NCI-H1694 treated with DMSO at 0.1 percent for 48 hours (cell line): ENCODE measurements at places on chromosomes 6 and 20.

- DNase-seq: no peak
These were observed 398.6 kb downstream of the KHDRBS2 start for GRCh38 chr6:61887423-61887822.

DNA sequence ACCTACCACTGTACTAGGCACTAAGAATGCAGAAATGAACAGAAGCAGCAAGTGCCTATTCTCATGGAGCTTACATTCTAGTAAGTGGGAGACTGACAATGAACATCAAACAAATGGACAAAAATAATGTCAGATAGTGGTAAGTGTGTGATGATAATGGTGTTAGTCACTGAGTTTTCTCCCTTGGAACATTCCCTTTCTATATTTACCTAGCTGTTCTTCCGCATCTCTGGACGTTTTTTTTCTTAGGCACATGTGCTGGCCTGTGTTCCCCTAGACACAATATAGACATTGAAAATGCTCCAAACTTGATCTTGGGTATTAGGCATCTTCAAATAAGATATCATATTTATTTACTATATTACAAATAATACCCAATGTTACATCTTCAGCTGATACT lies 218.1 kb upstream of the GJE1 start:
- no peak for DNase-seq

DNA sequence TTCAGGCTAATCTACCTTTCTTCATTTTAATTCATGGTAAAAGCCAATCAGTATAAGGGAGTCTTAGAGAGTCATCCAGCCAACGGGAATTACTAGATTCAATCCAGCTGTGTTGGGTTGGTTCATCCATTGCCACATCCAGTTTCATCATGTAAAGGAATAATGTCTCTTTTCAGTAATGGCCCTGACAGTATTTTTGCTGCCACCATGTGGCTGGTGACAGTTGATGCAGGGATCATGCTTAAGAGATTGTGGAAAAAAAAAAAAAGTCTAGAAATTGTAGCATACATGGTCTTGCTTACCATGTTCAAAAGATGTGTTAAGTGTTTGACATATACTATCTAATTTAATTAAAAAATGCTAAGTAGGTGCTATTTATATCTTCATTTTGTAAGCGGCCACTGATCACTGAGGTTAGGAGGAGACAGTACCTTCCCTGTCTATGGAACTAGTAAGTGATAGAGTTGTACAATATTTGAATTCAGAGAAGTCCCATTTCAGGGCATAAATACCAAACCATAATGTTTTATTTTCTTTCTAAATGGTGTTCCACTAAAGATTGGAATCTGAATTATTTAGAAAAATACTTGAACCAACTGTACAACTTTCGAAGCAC lies 135.9 kb downstream of the KHDRBS2 start:
- peak; percentile 10 for DNase-seq

- no peak for DNase-seq
These were observed 41.5 kb downstream of the CD164 start for GRCh38 chr6:109340811-109341210.

DNA sequence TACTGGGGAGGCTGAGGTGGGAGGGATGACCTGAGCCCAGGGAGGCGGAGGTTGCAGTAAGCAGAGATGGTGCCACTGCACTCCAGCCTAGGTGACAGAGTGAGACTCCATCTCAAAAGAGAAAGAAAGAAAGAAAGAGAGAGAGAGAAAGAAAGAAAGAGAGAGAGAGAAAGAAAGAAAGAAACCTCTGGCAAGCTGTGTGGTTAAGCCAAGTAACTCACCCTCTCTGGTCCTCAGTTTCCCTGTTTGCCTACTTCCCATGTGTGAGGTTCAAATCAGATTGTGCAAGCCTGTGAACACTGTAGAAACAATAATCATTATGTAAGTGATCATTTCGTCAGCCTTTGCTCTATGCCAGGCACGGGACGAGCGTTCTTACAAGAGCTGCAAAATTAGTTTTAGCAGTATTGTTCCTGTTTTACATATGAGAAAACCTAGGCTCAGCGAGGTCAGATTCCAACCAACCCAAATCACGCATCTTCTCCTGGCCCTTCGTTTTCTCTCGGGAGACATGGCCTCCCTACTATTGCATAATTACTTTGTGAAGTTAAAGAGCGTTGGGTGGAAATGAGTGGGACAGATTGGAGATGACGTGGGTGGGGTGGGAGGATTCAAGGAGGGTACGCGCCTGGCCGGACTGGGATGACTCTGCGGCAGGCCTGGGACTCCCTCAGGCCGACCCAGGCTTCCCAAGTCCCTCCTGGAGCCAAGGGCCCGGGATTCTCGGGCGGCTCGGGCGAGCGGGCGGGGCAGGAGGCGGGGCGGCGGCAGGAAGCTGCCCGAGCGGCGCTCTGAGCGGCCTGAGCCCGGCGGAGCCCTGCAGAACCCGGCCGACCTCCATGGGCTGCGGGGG lies at the start of gene SNX21:
SNX21 (plus strand) TSS at position 770 of the 853 bp plus-strand sequence. CDS start 121 bp downstream, outside the sequence.
- DNase-seq: no peak

GRCh38 chr6:122042380-122042779 lies 357.1 kb upstream of the HSF2 start:
- no peak for DNase-seq

- no peak for DNase-seq
These were observed 306.3 kb downstream of the PHF3 start for GRCh38 chr6:63941747-63942470.

DNA sequence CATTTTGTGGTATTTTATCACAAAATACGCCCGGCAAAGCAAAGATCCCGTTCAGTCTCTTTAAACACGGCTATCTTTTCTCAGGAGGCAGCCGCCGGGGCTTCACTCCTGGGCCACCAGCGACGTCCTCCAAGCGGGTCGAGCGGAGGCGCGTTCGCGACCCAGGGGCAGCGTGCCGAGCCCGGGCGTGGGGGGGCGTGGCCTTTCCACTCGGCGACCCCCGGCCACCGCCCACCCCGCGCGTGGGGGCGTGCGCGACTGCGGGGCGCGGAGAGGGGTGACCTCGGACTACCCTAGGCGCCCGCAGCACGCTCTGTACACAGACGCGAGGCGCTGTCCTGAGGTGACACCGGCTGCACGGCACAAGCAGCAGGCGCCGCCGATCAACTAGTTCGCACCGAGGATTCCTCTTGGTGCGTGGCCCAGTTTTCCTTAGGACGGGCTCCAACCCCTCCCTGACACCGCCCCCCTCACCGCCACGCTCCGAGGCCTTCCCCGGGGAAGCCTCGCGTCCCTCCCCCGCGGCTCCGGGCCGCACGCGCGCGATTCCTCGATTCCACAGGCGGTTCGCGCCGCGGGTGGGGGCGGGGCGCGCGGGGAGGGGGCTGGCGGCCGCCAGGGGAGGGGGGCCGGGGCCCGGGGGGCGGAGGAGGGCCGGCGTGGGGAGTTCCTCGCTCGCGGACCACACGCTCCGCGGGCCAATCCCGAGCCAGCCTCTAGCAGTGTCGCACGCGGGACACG lies 1.1 kb upstream of the JARID2 start:
- DNase-seq: peak; percentile 62

- no peak for DNase-seq
These were observed at the start of gene SRSF12 for GRCh38 chr6:89117211-89118108. Gene SRSF12, minus strand, starts transcription at chr6:89118071. Its CDS starts 184 bp downstream, at chr6:89117887.

DNA sequence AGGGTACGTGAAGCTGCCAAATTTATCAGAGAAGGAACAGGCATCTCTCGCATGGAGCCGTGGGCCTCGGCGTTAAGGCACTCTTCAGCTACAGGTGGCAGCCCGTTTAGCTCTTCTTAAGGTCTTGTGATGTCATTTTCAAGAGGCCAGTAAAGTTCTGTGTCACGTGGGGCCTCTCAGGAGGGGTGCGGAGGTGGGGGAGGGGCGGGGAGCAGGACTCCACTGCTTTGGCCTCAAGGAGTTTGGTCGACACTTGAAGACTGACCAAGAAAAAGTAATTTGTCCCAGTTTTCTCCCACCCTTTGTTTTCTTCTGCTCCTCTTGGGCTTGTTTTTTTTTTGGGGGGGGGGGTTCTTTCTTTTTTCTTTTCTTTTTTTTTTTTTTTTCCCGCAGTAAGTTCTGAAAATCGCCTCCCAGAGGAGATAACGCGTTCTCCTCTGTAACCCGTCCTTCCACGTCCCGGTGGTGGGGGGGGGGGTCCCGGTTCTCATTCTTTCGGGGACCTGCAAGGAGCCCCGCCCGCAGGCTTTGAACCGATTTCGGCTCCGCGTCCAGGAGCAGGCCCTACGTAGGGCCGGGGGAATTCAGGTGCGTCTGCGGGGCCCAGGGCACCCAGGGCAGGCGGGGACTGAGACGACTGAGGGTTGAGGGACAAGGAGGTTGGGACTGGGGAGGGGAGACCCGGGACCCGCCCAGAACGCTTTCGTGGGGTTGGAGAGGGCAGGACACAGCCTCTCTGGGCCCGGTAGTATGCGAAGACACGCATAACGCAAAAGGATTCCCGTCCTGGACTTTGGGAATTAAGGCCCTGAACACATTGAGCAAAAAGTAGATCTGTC lies 26.0 kb downstream of the GPX6 start:
- DNase-seq: peak; percentile 33

DNA sequence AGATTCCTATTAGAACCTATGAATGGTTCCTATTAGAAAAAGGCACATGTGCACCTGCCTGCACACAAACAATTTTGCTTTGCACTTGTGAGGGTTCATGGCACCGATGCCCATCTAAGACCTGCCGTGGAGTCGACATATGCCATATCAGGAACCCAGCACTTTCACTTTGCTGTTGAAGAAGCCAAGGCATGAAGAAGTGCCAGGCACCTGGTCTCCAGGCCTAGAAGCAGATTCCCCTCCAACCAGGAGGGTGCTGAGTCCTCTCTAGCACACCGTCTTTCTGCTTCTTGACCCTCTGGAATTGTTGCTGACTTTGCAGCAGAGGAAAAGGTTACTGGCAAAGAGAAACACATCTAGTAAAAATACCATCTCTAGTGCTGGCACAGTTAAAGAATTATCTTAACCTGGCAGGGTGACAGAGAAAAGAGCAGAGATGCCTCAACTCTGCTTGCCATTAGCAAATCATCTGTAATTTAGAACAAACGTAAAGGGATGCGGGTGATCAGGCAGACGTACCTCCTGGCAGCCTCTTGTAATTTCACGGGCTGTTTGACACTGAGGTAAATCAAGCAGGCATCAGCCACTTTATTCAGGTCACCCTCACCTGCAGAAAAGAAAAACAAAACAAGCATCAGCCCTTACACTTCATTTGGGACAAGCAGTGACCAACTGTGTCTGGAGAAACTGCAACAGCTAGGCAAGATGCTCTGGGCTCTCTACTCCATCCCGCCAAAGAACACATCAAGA lies 37.2 kb downstream of the TTI1 start:
- no peak for DNase-seq

GRCh38 chr20:53133125-53133524 lies 161.0 kb downstream of the TSHZ2 start:
- DNase-seq: no peak

GRCh38 chr6:139257291-139257690 lies 34.5 kb downstream of the TXLNB start:
- no peak for DNase-seq

- DNase-seq: no peak
These were observed 59.3 kb downstream of the PRL start for GRCh38 chr6:22237526-22237925.

DNA sequence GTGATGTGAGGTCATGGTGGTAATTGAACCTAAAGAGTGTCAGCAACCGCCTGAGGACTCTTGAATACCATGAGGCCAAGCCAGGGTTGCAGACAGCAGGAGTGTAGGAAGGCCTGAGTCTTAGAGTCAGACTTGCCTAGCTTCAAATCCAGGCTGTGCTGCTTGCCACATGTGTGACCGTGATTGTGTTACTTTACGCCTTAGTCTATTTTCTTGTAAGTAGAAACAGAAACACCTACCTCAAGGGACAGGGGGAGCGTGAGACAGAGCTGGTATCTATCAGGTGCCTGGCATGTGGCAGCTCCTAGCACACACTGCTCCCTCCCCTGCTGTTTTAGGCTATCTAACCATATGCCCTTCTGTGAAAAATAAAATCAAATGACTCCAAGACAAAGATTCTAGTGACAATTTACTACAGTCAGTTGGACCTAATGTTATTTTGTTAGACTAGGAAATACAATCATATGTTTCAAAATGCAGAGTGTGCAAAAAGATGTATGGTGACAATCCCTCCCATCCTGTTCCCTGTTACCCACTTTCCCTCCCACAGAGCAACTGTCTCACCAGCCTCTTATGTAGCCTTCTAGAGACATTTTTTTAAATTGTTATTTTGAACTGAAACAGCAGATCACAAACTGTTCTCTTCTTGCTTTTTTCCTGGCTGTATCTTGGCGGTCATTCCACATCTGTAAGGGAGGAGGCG lies 21.7 kb downstream of the TAF8 start:
- no peak for DNase-seq
